ENCODE measurements at places on chromosomes 4 and X. TPM values are rescaled to one million over a fixed set of nuclear protein-coding genes. Genes with fewer than 3 reads are reported as not detected.
A peak's percentile ranks its signal among the peaks of the same experiment; 100 is the strongest.

GRCh38 chr4:72702948-72703347 is 133.9 kb upstream of the ADAMTS3 start:
- no peak for DNase-seq

DNA sequence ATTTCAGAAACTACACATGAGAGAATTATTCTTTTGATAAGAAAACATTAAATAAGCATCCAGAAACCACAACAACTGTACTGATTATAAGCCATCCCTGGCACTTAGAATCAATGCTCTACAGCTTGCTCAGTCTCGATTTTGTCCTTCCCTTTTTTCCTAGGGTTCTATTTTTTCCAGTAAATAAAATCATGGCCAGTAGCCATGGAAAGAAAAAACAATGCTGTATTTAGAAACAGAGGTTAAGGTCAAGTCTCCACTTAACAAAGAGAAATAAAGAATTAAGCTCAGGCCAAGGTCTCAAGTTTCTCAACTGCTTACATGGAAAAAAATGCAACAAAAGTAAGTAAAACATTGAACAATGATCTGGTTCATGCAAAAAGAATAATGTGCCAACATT is 38.7 kb upstream of the GRID2 start:
- no peak for DNase-seq

DNA sequence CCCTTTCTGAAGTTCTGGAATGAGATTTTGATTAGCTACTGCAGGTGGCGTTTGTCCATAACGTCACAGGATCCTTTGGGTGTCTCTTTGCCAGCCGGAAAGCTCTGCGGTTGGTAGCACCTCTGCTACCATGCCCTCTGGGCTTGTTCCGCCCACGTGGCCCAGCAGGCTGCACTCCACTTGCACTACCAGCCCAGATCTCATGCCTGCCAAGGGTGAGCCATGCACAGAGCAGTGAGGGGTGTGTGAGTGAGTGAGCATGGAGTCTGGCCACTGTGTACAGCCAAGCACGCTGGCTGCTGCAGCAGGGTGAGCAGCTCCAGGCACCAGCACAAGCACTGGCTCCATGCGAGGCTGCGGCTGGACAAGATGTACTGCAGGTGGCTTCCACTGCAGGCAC is 6.6 kb upstream of the HNRNPD start:
- DNase-seq, result no peak

GRCh38 chr4:122946142-122946541 is 23.7 kb upstream of the NUDT6 start:
- DNase-seq, result no peak

- no peak for DNase-seq
These were observed 162.2 kb upstream of the S100G start for GRCh38 chrX:16487620-16488385.

DNA sequence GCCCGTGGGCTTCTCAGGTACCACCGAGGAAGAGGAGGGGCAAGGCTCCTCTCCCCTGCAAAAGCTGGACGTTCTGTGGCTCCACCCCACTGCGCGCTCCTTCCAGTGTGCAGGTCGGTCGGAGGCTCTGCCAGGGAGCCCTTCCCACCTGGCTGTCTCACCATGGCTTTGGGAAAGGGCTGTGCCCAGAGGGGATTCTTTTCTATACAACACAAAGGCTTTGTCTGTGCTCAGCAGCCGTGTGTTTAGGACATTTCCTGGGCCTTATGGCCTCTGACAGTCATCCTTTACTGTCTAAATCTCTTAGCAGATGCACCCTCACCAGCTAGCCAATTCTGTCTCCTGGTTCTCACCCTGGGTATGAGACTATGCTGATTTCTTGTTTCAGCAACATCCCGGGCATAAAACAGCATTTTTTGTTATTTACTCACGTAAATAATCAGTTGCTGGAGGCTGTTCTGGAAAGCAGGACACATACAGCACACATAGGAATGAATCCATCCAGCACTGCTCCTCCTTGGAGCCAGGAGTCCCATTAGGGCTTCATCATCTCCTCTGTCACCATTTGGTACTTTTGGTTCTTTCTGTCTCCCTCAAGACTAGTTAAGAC is 20.4 kb upstream of the ATXN3L start:
- DNase-seq, result no peak

GRCh38 chr4:139774759-139775487 is 109.3 kb downstream of the MGST2 start:
- peak; percentile 32 for DNase-seq

MCUB gene
- total RNA-seq, result 10.4 TPM

DNA sequence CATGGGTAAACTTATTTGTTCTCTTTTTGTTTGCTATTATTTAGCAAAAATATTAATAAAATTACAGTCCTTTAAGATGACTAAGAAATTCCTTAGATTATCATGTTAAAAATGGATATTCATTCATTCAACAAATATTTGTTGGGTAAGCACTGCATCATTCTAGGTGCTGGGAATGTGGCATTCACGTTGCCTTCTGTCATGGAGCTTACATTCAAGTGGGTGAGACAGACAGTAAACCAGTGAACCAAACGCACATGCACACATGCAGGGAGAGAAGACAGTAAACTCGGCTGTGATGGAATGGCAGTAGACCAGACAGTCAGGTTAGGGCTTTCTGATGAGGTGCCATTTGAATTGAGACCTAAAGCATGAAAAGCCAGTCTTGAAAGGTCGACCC is 91.8 kb downstream of the STOX2 start:
- DNase-seq, result no peak

GJB1 gene
- total RNA-seq, result 100 TPM

DKK2 gene
- total RNA-seq, result 0.56 TPM

- DNase-seq, result peak; percentile 80
These were observed at the start of gene PRSS48 for GRCh38 chr4:151276787-151277562. Gene PRSS48, plus strand, starts transcription at chr4:151277161. Its CDS starts 12 bp downstream, at chr4:151277173.

DNA sequence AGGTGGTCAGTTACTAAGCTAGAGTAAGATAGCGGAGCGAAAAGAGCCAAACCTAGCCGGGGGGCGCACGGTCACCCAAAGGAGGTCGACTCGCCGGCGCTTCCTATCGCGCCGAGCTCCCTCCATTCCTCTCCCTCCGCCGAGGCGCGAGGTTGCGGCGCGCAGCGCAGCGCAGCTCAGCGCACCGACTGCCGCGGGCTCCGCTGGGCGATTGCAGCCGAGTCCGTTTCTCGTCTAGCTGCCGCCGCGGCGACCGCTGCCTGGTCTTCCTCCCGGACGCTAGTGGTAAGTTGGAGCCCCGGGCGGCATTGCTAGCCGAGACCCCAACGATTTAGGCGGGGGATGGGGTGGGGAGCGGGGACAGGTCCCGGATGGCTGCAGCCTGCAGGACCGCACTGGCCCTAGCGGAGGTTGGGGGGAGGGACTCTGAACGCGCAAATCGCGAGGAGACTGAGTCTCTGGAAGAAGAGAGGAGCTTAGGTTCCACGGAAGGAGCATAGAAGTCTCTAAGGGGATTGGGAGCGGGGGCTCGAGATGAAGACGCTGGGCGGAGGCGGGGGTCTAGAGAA is 573 bp downstream of the HTR2C start:
- DNase-seq, result no peak

GAGE12H gene
- total RNA-seq, result not detected

GRCh38 chr4:156981262-156981769 is 9.7 kb upstream of the PDGFC start:
- no peak for DNase-seq

RENBP gene
- total RNA-seq, result 3.3 TPM

DNA sequence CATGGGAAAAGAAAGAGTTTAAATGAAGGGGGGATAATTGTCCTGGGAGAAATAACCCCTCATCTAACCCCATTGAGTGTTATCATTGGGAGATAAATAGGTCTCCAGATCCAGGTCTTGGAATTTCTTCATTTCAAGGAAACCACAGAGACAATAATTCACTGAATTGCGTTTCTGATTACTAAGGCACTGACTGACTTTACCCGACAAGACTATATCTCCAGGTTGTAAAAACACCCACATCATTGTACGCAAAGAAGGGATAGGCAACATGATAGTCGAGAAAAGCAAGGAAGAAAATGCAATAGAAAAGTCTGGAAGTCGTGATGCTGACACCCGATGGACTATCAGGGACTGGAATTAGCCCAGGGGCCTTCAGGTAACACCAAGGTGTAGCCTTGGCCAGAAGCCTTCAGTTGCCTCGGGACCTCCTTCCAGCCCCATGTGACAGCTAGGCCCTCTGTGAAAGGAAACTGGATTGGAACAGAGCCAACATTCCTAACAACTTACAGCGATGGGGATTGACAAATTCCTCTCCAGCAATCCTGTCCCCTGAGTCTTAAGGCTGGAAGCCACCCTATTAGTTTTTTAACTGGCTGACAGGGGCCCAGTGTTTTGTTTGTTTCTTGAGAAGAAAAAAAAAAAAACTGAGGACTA is 46.5 kb upstream of the RAB9B start:
- DNase-seq, result no peak

RTL5 gene
- total RNA-seq, result 2.1 TPM

GRCh38 chr4:11002961-11003360 is 318.4 kb upstream of the CLNK start:
- DNase-seq, result no peak

DOK7 gene
- total RNA-seq, result 1.5 TPM

PRKX gene
- 32.4 TPM for total RNA-seq

POU4F2 gene
- not detected for total RNA-seq

- DNase-seq, result no peak
These were observed 147.0 kb downstream of the PACRGL start for GRCh38 chr4:20847124-20847747.

DNA sequence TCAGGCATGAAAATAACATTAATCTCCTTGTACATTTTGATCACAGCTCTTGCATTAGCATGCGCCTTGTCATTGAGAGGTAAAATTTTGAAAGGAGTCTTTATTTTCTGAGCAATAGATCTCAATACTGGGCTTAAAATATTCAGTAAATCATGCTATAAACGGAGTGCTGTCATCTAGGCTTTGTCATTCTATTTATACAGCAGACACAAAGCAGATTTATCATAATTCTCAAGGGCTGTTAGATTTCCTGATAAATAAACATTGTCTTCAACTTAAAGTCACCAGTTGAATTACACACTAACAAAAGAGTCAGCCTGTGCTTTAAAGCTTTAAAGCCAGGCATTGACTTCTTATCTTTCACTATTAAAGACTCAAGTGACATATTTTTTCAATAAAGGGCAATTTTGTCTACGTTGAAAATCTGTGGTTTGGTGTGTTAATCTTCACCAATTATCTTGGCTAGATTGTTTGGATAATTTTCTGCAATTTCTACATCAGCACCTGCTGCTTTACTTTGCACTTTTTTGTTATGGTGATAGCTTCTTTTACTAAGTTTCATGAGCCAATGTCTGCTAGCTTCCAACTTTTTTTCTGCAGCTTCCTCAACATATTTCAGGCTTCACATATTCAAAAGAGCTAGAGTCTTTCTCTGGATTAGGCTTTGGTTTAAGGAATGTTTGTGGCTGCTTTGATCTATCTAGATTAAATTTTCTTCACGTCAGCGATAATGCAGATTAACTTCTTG is 27.9 kb upstream of the UGT2B4 start:
- DNase-seq, result no peak

DNA sequence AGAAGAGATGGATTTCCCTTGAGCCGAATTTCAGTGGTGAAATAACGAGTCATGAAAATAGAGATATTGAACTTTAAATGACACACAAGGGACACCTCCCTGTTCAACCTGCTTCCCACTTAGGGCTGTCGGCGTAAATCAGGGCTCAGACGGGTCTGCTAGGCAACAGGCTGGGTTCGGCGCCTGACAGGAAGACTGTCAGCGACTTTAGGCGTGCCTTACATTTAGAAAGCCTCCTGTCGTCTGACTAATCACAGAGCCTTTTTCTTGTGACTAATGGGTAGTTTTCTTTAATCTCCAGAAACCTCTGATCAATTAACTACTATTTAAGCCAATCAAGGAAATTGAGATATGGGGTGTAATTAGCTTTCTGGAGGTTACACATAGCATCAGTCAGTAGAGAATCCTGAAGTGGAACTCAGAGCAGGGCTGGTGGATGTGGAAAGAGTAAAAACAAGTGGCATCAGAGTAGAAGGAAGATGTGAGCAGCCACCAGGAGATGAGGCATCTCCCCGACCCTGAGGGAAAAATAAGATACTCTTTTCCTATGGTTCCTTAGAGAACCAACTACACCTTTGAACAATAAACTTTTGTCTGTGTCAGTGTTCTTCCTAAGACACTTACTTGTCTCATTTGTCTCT is 86.2 kb upstream of the HS3ST1 start:
- DNase-seq, result no peak

- DNase-seq, result no peak
These were observed 11.5 kb upstream of the TLR1 start for GRCh38 chr4:38815885-38816782.

GRCh38 chrX:10529344-10529743 is 91.0 kb downstream of the MID1 start:
- DNase-seq, result no peak

ALB gene
- 65.4 TPM for total RNA-seq

- DNase-seq, result no peak
These were observed 907.0 kb downstream of the RAPGEF2 start for GRCh38 chr4:160009656-160010493.

DNA sequence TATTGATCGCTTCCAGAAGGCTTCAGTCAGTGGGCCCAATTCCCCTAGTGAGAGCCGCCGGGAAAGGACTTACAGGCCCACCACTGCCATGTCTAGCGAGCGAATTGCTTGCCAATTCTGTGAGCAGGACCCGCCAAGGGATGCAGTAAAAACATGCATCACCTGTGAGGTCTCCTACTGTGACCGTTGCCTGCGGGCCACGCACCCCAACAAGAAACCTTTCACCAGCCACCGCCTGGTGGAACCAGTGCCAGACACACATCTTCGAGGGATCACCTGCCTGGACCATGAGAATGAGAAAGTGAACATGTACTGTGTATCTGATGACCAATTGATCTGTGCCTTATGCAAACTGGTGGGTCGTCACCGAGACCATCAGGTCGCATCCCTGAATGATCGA is 15.3 kb downstream of the MID2 start:
- no peak for DNase-seq

RBM10 gene
- 67.8 TPM for total RNA-seq

CT45A5 gene
- total RNA-seq, result not detected

RAB40AL gene
- total RNA-seq, result 0.74 TPM

DNA sequence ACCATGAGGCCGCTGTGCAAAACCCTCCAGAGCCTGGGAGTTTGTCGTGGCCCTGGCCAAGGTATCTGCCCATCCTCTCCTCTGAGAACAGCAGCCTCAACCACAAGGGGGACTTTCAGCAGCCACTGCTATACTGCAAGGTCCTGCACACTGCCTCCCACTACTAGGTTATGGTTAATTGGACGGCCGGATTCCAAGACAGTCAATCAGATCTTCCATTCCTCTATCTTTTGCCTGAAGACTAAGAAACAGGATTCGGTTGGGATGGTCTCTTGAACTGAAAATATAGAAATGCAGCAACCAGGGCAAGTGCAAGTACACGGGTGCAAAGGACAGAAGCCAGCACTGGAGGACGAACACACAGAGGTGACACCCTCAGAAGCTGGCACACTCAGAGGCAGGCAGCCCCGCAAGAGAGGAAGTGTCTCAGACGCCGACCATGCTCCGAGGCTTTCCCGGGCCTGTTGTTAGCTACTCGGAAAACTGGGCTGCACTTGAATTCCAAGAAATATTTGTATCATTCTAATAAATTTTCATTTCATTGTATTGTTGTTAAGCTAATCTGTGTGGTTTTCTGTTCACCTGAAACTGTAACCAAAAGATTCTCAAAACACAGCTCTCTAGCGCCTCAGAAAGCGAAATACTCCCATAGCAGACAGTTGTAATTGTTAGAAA is 63.3 kb downstream of the AFAP1 start:
- no peak for DNase-seq

MAGEB17 gene
- not detected for total RNA-seq

TMEM150C gene
- 2.5 TPM for total RNA-seq

UGT2A1 gene
- not detected for total RNA-seq

- DNase-seq, result no peak
These were observed 4.5 kb downstream of the GRPEL1 start for GRCh38 chr4:7063362-7063761.

- no peak for DNase-seq
These were observed 100.6 kb downstream of the ABLIM2 start for GRCh38 chr4:8058031-8058479.

Data from colonic mucosa (tissue), 4 donors.